Fibroblast of mammary gland (primary cell): ENCODE measurements at places on chromosomes 7 and 10.

DNA sequence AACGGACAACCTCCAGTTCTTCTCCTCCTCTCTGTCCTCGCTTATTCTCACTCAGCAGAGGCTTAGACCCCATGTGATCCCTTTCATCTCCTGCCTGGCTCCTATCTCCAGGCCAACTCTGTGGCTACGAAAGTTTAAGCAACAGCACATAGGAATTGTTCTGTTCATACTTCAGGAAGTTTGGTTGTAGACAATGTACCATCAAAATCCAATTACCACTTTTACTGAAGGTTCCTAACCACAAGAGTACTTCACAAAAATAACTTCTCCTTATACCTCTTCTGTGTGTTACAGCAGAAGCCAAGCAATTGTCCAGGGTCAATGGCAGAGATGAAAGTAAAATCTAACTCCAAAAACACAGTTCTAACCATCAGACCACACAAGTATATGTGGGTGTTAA is 80.0 kb downstream of the SLC25A13 start:
- DNase-seq = no peak

DNA sequence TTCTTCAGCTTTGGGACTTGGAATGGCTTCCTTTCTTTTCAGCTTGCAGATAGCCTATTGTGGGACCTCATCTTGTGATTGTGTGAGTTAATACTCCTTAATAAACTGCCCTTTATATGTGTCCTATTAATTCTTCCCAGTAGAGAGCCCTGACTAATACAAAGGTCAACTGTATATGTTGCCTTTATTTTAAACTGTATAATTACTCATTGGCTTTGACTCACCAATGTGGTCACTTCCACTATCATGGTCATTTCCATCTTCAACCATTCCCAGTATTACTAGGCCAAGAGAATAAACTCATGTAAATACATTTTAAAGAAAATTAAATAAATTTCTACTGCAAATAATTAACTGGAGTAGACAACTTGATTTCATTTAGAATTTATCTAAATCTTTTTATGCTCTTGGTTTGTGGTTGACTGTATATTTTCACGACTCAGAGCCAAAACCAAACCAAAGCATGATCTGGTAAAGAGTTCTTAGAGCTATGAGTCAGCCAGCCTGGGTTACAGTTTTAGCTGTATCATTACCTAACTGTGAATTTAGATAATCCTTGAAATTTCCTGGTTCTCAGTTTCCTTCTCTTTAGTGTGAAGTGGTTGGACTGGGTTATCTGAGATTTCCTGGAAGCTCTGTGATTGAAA is 188.4 kb downstream of the PPP1R3A start:
- peak; percentile 80 for DNase-seq

- DNase-seq = no peak
These were observed 180.7 kb upstream of the MKI67 start for GRCh38 chr10:128306966-128307365.

DNA sequence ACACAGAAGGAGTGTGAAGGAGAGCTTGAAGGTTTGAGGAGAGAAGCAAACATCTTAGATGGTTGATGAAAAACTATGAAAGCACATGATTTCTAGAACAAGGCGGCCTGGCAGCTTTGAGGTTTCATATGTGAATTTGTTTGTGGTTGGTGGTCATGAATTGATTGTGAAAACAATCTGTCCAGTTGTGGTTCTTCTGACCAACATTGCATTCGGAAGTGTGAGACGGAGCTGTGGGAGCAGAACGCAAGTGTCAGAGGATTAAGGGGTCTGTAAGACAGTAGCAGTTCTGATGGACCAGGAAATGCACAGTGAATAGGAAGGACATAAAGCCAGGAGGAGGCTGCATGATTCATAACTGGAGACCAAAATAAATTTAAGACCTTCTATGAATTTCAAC is 594.6 kb downstream of the NXPH1 start:
- no peak for DNase-seq

DNA sequence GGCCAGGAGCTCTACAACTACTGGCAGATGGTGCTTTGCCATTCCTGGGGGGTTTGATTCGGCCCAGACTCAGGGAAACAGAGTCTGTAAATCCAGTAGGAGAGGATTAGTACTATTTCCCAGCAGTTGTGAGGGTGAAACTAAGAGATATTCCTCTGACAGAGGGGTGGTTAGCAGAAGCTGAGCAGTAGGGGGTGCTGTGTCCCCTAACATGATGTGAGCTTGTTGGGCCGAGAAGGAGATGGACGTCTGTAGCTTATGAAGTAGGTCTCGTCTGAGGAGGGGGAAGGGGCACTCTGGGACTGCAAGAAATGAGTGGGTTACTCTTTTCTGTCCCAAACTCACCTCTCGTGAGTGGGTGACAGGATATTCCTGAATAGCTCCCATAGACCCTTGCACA is 179.2 kb upstream of the MBL2 start:
- peak; percentile 1 for DNase-seq

DNA sequence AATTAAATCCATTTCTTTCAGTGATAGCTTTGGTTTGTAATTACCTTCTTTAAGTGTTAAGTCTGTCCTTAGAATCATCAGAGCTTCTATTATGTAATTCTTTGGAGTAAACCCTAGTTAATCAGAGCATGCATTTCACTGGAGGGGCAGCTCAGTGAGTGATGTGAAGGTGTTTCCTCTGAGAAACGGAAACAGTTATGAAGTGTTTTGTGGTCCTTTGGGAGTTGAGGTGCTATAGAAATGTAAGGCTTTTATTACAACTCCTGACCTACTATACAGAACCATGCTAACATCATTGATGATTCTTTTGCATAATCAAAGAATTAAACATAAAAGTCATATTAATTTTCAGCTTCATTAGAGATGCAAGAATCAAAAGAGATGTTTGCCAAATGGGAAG is 141.5 kb downstream of the EXOC4 start:
- no peak for DNase-seq

- DNase-seq = no peak
These were observed 430.2 kb upstream of the KCND2 start for GRCh38 chr7:119842786-119843185.

DNA sequence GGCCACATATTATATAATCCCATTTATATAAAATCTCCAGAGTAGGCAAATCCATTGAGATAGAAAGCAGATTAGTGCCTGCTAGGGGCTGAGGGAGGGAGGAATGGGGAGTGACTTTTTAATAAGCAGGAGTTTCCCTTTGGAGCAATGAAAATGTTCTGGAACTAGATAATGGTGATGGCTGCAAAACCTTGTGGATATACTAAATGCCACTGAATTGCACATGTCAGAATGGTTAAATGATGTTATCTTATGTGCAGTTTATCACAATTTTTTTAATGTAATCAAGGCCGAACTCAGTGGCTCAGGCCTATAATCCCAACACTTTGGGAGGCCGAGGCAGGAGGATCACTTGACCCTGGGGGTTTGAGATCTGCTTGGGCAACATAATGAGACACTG is 145.5 kb upstream of the AUTS2 start:
- no peak for DNase-seq
